ENCODE measurements at places on chromosomes 2 and 18.

DNA sequence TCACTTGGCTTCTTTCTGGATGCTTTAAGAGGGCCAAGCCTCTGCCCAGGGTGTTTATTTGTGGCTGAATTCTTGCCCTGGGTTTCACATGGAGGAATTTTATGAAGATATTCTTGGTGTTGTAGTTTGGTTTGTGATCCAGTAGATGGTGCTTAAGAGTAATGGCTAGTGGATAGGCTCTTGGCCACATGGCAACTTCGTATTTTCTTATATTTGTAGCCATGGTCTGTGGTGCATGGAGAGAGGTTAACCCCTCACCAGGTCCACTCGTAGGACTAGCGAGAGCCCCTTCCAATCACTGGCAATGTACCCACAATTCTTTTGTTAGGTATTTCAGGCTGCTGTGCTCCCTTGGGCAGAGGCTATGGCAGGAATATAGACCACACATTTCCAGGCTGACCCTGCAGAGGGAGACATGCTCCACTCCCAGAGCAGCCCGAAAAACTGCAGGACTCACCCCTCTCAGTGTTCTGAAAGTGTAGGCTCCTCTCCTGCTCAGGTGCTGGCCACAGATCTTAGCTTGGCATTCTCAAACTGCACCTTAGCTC, 582.1 kb upstream of the SETBP1 start:
- DNase-seq, result no peak

DNA sequence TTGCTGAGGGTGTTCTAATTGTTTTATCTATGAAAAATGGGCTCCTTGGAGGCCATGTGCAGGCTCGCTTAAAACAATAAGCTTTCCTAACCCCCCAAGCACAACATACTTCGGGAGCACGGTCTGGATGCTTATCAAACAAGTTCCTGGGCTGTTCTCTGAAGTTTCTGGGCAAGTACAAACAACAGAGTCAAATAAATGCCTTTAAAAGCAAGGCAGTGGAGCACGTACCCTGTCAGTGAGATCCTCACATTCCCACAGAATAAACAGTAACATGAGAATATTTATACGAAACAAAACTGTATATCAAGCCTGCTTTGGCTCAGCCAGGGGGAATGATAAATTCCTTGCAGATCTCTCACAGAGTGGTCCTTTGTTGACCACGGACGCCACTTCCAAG, 44.8 kb downstream of the FTCDNL1 start:
- DNase-seq, result no peak

DNA sequence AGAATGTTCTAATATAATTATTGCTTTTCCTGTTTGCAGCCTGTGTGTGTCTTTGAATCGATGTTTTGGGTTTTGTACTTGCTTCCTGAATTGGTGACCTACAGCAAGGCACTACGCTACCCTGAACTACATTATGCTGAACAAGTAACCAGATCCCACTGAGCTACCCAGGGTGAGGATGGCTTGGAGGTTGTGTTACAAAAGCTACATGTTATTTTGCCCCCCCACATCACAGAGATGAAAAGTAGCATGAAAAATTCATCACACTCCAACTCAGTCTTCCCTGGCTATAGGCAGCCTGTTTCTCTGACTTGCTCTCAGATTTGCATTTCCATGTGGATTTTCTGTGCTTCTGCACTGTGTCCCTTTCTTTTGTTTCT, 162.1 kb downstream of the LDLRAD4 start:
- no peak for DNase-seq

- DNase-seq, result no peak
These were observed 145.5 kb upstream of the PELI1 start for GRCh38 chr2:64289737-64290136.

DNA sequence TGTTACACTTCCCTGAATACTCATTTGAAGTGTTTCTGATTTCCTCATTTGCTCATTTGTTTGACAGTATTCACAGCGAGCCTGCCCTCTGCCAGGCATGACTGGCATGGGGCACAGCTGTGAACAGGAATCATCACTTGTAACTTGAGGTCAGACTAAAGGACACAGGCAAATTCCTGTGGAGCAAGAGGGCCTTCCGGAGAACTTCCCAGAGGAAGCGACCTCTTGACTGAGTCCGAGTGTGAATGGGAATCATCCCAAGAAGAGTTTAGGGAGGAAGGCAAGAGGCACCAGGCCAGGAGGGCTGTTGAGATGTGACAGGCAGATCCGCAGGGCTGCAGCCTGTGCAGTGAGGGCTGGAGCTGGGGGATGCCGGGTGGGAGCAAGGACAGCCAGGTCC, 45.4 kb downstream of the LIMS1 start:
- DNase-seq, result peak; percentile 77

GRCh38 chr2:162197069-162197825, 45.2 kb upstream of the GCG start:
- no peak for DNase-seq
